ENCODE measurements at places on chromosomes 5 and 9.
A peak's percentile ranks its signal among the peaks of the same experiment; 100 is the strongest.

GRCh38 chr5:107558823-107559375 lies 111.8 kb downstream of the EFNA5 start:
- peaks cover 19% of the 10 kb centered on the region for H3K4me1 ChIP-seq
- H3K36me3 ChIP-seq = no peaks in the 10 kb centered on the region
- DNase-seq = no peak
- no peak overlapping the region for H3K27ac ChIP-seq
- H3K4me3 ChIP-seq = no peak overlapping the region

DNA sequence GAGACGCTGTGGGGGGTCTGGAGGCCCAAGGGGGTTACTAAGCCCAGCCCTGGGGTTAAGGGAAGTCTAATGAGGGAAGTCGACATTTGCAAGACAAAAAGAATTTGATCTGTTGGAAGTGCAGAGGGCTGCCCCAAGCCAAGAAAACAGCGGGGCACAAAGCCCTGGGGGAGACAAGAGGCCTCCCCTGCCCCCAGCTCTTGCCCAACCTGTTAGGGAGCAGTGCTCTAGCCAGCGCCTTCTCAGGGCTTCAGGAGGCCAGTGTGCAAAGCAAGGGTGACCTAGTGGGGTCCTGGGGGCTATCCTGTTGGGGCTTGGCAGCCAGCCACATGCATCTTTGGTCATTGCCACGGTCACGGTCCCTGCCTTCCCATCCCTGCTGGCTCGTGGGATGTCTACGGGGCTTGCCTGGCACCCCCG lies 25.2 kb downstream of the GFI1B start:
- peaks cover 21% of the 10 kb centered on the region for H3K4me1 ChIP-seq
- no peaks in the 10 kb centered on the region for H3K36me3 ChIP-seq
- no peak overlapping the region for H3K4me3 ChIP-seq
- DNase-seq = no peak
- H3K27me3 ChIP-seq = peaks cover under 1% of the 10 kb centered on the region
- peak overlapping the region; percentile 85 for H3K27ac ChIP-seq

GRCh38 chr5:123690821-123691220 lies 178.8 kb downstream of the CSNK1G3 start:
- H3K27me3 ChIP-seq = no peaks in the 10 kb centered on the region
- no peaks in the 10 kb centered on the region for H3K4me1 ChIP-seq
- DNase-seq = no peak
- no peak overlapping the region for H3K4me3 ChIP-seq
- H3K27ac ChIP-seq = no peak overlapping the region

- no peak for DNase-seq
- no peak overlapping the region for H3K4me3 ChIP-seq
- H3K36me3 ChIP-seq = no peaks in the 10 kb centered on the region
- H3K4me1 ChIP-seq = no peaks in the 10 kb centered on the region
Observed at GRCh38 chr5:159752622-159753275, 163.5 kb upstream of the ADRA1B start.

DNA sequence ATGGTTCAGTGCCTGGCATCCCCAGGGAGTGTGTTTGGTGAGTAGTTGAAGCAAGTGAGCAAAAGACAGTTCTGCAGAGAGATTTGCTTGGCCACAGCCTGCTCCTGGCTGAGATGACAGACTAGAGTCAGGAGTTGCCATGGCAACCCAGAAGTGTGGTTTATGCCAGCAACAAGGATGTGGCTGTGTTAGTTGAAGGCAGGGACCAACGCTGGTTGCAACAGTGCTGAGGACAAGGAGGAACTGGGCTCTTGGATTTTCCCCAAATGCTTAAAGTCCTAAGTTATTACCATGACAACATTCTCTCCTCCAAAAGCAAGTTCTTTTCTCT lies 2.7 kb downstream of the NXNL2 start:
- H3K36me3 ChIP-seq = no peaks in the 10 kb centered on the region
- H3K4me1 ChIP-seq = no peaks in the 10 kb centered on the region

- H3K36me3 ChIP-seq = no peaks in the 10 kb centered on the region
- no peak for DNase-seq
- H3K27ac ChIP-seq = no peak overlapping the region
- no peak overlapping the region for H3K4me3 ChIP-seq
- no peaks in the 10 kb centered on the region for H3K27me3 ChIP-seq
Observed at GRCh38 chr5:179912386-179912785, 4.7 kb upstream of the TBC1D9B start.

DNA sequence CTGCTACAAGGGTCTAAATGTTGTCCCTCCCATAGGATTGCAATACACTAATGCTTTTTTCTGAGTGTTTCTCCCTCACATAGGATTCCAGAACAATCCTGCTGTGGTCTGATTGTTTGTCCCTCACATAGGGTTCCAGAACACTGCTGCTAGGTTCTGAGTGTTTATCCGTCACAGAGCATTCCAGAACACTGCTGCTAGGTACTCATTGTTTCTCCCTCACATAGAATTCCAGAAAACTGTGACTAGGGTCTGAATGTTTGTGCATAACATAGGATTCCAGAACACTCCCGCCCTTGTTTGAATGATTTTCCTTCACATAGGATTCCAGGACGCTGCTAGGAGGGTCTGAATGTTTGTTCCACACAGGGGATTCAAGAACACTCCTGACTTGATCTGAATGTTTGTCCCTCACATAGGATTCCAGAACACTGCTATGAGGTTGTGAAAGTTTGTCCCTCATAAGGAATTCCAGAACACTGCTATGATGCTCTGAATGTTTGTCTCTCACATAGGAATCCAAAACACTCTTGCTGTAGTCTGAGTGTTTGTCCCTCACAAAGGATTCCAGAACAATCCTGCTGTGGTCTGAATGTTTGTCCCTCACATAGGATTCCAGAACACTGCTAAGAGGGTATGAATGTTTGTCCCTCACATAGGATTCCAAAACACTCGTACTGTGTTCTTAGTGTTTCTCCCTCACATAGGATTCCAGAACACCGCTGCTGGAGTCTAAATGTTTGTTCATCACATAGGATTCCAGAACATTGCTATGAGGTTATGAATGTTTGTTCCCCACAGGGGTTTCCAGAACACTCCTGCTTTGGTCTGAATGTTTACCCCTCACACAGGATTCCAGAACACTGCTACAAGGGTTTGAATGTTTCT lies 213.5 kb downstream of the FOXD4L6 start:
- H3K36me3 ChIP-seq = no peaks in the 10 kb centered on the region
- no peaks in the 10 kb centered on the region for H3K4me1 ChIP-seq
- H3K4me3 ChIP-seq = no peak overlapping the region
- no peak overlapping the region for H3K27ac ChIP-seq

GRCh38 chr5:8458038-8458383 lies 589.1 kb downstream of the MTRR start:
- DNase-seq = peak; percentile 28
- H3K27me3 ChIP-seq = no peaks in the 10 kb centered on the region
- no peaks in the 10 kb centered on the region for H3K4me1 ChIP-seq
- peak overlapping the region; percentile 84 for H3K27ac ChIP-seq
- no peaks in the 10 kb centered on the region for H3K36me3 ChIP-seq

- H3K4me1 ChIP-seq = no peaks in the 10 kb centered on the region
- H3K27ac ChIP-seq = no peak overlapping the region
- no peaks in the 10 kb centered on the region for H3K36me3 ChIP-seq
- no peak overlapping the region for H3K4me3 ChIP-seq
- H3K27me3 ChIP-seq = no peaks in the 10 kb centered on the region
- DNase-seq = no peak
Observed at GRCh38 chr5:58012102-58012501, 447.8 kb downstream of the PLK2 start.

DNA sequence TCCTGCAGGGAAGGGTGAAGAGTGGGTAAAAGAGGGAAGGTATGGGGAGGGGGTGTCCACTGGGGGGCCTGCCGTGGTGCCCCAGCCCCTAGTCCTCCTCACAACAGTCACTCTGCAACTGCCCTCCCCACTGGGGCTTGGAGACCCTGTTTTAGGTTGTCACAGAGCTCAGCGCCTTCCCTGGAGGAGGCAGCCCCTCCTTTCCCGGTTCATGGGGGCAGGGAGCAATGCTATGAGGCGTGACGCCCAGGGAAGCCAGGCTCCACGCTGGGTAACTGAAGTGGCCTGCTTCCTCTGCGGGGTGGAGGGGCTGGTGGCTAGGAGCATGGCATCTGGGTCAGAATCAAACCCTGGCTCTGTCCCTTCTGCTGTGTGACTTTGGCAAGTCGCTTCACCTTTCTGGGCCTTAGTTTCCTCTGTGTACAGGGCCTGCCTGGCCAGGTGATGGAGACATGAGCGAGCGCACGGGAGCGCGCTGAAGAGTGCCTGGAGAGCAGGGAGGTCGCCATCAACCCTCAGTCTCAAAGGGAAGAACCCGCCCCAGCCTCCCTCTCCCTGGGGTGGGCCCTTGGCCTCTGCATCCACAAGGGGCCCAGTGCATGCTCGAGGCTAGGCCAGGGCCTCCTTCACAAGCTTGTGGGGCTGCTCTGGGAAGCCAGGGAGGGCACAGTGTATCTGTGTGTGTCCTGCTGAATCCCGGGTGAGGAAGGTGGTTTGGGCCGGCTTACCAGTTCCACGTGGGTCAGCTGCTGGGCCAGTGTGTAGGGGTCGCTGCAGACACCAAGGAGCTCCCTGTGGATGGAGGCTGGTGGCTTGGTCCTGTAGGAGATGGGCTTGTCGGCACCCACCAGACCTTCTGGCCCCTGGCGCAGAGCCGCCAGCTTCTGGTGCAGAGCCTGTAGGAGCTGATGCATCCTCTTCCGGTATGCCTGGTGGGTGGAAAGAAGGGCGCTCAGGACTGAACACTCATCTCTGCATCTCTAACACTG lies 56.4 kb upstream of the RNF130 start:
- DNase-seq = no peak
- no peaks in the 10 kb centered on the region for H3K4me1 ChIP-seq
- no peak overlapping the region for H3K4me3 ChIP-seq
- H3K36me3 ChIP-seq = no peaks in the 10 kb centered on the region
- no peak overlapping the region for H3K27ac ChIP-seq
- no peaks in the 10 kb centered on the region for H3K27me3 ChIP-seq

GRCh38 chr5:75091597-75091996 lies 39.2 kb upstream of the GCNT4 start:
- H3K27ac ChIP-seq = no peak overlapping the region
- no peaks in the 10 kb centered on the region for H3K4me1 ChIP-seq
- H3K36me3 ChIP-seq = no peaks in the 10 kb centered on the region
- no peaks in the 10 kb centered on the region for H3K27me3 ChIP-seq
- H3K4me3 ChIP-seq = no peak overlapping the region
- DNase-seq = no peak

DNA sequence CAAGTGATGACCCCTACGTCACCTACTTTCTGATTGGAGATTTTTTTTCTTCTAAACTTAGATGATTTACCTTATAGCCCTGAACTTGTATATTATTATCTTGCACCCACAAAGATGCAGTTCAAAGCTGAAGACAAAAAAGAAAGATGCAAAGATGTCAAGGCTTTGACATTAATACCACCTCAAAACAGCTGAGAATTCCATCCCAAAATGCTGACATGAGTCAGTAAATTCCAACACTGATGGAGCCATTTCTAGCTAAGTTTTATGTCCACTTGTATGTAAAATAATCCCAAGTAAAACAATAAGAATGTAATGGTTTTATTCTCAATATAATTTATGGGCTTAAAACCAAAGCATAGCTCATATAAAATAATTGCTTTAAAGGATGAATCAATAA lies 91.5 kb upstream of the CDH9 start:
- H3K4me1 ChIP-seq = no peaks in the 10 kb centered on the region
- H3K27ac ChIP-seq = no peak overlapping the region
- no peaks in the 10 kb centered on the region for H3K36me3 ChIP-seq
- no peak for DNase-seq

DNA sequence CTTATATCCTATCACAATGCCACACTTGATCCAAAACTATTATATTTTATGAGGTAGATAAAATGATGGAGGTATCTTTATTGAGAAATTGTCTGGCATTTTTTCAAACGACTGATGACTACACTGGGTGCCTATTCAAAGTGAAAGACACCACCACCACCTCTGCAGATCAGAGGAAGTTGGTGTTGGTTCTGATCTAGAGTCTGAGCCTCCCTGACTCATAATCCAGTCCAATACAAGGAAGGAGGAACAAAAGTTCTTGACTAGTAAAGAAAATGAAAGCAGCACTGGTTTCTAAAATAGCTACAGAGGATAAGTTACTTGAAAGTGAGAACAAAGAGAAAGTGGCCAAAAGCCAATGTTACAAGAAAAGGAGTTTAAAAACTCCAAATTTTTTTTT lies 139.9 kb downstream of the RFX3 start:
- no peak overlapping the region for H3K27ac ChIP-seq
- no peaks in the 10 kb centered on the region for H3K27me3 ChIP-seq
- H3K4me3 ChIP-seq = no peak overlapping the region
- no peaks in the 10 kb centered on the region for H3K4me1 ChIP-seq

GRCh38 chr9:113570749-113571711 lies 107.5 kb downstream of the RGS3 start:
- no peaks in the 10 kb centered on the region for H3K27me3 ChIP-seq
- H3K27ac ChIP-seq = no peak overlapping the region
- DNase-seq = peak; percentile 39
- H3K4me3 ChIP-seq = no peak overlapping the region
- peaks cover 19% of the 10 kb centered on the region for H3K4me1 ChIP-seq

- no peaks in the 10 kb centered on the region for H3K4me1 ChIP-seq
- H3K36me3 ChIP-seq = peaks cover 14% of the 10 kb centered on the region
- no peaks in the 10 kb centered on the region for H3K27me3 ChIP-seq
- DNase-seq = no peak
- no peak overlapping the region for H3K27ac ChIP-seq
- no peak overlapping the region for H3K4me3 ChIP-seq
Observed at GRCh38 chr9:101566904-101567724, 27.7 kb downstream of the PPP3R2 start.

GRCh38 chr5:170848033-170848432 lies 13.8 kb upstream of the RANBP17 start:
- no peaks in the 10 kb centered on the region for H3K27me3 ChIP-seq
- H3K36me3 ChIP-seq = no peaks in the 10 kb centered on the region
- no peak overlapping the region for H3K27ac ChIP-seq
- DNase-seq = no peak

DNA sequence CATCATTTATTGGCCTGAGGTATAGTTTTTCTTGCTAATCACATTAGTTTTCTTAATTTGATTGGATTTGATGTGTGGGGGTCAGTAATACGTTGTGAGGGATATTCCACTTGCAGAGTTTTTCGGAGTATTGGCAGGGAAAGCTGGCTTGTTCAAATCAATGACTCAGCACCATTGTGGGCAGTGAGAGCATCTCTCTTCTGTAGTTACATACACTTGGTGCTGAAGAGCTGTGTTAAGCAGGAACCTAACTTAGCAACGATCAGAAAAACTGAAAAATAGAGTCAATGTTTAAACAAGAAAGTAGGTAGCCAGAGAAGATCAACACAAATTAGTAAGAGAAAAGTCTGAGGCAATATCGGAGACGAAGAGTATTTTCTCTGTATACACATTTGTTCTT lies 344.6 kb upstream of the EDIL3 start:
- H3K4me3 ChIP-seq = no peak overlapping the region
- no peaks in the 10 kb centered on the region for H3K36me3 ChIP-seq
- H3K27me3 ChIP-seq = no peaks in the 10 kb centered on the region
- no peaks in the 10 kb centered on the region for H3K4me1 ChIP-seq
- no peak overlapping the region for H3K27ac ChIP-seq

- DNase-seq = no peak
- H3K4me1 ChIP-seq = no peaks in the 10 kb centered on the region
- no peaks in the 10 kb centered on the region for H3K27me3 ChIP-seq
Observed at GRCh38 chr5:123710031-123710430, 198.1 kb downstream of the CSNK1G3 start.
